ENCODE measurements at places on chromosomes 4 and X. TPM values are rescaled to one million over a fixed set of nuclear protein-coding genes. Genes with fewer than 3 reads are reported as not detected.

- no peaks in the 10 kb centered on the region for H3K36me3 ChIP-seq
- DNase-seq = no peak
- no peaks in the 10 kb centered on the region for H3K4me1 ChIP-seq
Measured at GRCh38 chrX:44439242-44439794, 95.8 kb upstream of the EFHC2 start.

Gene GLUD2
- total RNA-seq = 2.8 TPM

GRCh38 chr4:56732301-56732700 is 51.2 kb upstream of the HOPX start:
- H3K36me3 ChIP-seq = no peaks in the 10 kb centered on the region
- DNase-seq = no peak
- no peak overlapping the region for H3K4me3 ChIP-seq
- no peaks in the 10 kb centered on the region for H3K4me1 ChIP-seq
- H3K27ac ChIP-seq = no peak overlapping the region

DNA sequence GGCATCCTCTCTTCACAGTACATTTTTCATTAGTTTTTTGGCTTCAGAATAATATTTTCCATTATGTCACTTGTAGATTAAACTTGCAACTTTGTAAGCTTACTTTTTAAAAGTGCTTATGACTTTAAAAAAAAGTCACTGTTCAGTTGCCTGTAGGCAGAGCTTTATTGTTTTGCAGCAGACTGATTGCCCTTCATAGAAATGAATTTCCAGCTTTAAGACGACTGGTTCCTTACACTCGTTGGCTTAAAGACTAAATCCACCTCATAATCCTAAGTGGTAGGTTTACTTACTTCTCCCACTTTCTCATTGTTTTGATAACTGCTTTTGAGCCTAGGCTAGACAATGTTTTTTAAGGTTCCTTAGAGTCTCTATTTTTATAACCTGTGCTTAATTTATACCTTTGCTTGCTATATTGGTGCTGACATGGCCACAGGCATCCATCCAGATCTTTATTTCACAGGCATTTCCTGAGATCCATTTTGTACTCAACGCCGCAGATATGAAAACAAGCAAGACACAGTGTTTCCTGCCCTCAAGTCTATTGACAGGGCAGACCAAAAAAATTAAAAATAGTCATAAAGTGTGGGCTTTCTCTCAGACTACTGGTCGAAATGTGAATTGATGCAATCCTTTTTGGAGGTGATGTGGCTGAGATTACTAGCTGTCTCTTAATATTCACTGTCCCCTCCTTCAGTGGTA is 12.6 kb upstream of the IL13RA2 start:
- DNase-seq = no peak
- no peak overlapping the region for H3K4me3 ChIP-seq
- no peaks in the 10 kb centered on the region for H3K36me3 ChIP-seq

Gene HSFX3
- total RNA-seq = not detected

DNA sequence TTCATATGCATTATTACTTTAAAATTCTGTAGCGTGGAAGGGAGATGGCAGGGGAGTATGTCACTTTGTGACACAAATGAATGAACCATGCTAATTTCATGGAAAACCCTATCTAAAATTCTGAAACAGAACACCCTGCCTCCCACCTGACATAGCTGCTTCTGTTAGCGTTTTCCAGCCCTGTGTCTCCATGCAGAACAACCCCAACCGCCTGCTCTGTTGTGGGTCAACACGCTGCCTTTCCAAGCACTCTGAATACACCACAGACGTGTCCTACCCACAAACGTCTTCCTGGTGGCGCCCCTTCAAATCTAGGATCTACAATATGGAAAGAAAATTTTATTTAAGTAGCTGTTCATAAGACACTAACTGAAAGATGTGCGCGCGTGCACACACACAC is 238.6 kb downstream of the TRIML1 start:
- DNase-seq = no peak
- H3K27ac ChIP-seq = no peak overlapping the region
- no peaks in the 10 kb centered on the region for H3K36me3 ChIP-seq
- no peaks in the 10 kb centered on the region for H3K27me3 ChIP-seq
- no peaks in the 10 kb centered on the region for H3K4me1 ChIP-seq
- H3K4me3 ChIP-seq = no peak overlapping the region

Gene TRIM75
- total RNA-seq = not detected

Gene PDGFC
- 32.4 TPM for total RNA-seq

GRCh38 chr4:47084795-47085194 is 53.4 kb downstream of the GABRB1 start:
- H3K36me3 ChIP-seq = no peaks in the 10 kb centered on the region
- no peaks in the 10 kb centered on the region for H3K27me3 ChIP-seq
- DNase-seq = no peak
- no peaks in the 10 kb centered on the region for H3K4me1 ChIP-seq

DNA sequence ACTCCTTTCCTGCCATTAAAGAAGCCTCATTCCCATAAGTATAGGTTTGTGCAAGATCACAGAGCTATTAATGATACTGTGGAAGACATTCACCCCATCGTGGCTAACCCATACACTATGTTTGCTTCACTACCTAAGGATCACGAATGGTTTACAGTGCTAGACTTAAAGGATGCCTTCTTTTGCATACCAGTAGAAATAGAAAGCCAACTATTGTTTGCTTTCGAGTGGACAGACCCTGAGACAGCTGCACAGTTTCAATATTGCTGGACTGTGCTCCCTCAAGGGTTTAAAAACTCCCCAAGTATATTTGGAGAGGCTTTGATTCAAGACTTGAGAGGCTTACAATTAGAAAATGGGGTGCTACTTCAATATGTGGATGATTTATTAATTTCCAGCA is 16.0 kb upstream of the PAPSS1 start:
- DNase-seq = no peak
- H3K4me1 ChIP-seq = no peaks in the 10 kb centered on the region
- no peaks in the 10 kb centered on the region for H3K27me3 ChIP-seq
- H3K27ac ChIP-seq = no peak overlapping the region

DNA sequence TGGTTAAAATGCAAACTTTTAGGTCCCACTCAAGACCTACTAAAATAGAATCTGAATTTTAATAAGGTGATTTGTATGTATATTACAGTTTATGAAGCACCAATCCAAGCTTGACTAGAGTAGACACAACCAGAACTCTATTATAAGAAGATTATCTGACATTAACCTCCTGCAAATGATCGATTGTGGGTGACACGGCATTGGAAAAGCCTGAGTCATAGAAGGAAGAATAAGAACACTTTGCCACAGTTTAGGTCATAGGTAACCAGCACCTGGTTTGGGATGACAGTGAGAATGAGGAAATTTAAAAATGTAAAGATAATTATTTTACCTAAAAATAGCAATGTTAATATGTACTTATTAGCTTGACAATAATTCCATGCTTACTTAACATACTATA is 15.2 kb downstream of the PDGFC start:
- H3K4me3 ChIP-seq = no peak overlapping the region
- H3K27me3 ChIP-seq = no peaks in the 10 kb centered on the region
- no peaks in the 10 kb centered on the region for H3K36me3 ChIP-seq
- DNase-seq = no peak

- DNase-seq = no peak
- peak overlapping the region; percentile 25 for H3K27ac ChIP-seq
- H3K36me3 ChIP-seq = no peaks in the 10 kb centered on the region
- no peaks in the 10 kb centered on the region for H3K27me3 ChIP-seq
- H3K4me3 ChIP-seq = no peak overlapping the region
Measured at GRCh38 chr4:87540146-87541058, 11.2 kb upstream of the SPARCL1 start.

- no peaks in the 10 kb centered on the region for H3K27me3 ChIP-seq
- H3K4me3 ChIP-seq = no peak overlapping the region
- no peak overlapping the region for H3K27ac ChIP-seq
- no peaks in the 10 kb centered on the region for H3K4me1 ChIP-seq
Measured at GRCh38 chr4:80446664-80447063, 111.1 kb downstream of the CFAP299 start.

DNA sequence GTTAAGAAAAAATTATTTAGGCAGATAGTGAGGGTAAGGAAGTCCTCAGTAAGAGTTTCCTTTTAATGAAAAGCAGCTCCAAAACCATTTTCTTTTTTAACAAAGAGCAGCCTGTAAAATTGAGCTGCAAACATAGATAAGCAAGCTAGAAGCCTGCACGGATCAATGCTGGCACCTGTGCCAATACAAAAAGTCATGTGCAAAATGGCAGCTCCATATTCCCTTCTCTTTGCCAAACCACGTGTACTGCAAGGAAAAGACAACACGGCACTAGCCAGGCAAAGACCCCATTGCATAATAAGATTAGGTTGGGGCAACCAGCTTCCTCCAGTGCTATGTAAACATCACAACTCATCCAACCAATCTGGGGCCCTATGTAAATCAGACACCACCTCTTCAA is 268.4 kb upstream of the INTU start:
- H3K36me3 ChIP-seq = no peaks in the 10 kb centered on the region
- H3K4me1 ChIP-seq = no peaks in the 10 kb centered on the region
- no peak for DNase-seq
- H3K4me3 ChIP-seq = no peak overlapping the region

GRCh38 chr4:95170176-95170575 is 378.6 kb downstream of the UNC5C start:
- no peaks in the 10 kb centered on the region for H3K27me3 ChIP-seq
- H3K4me3 ChIP-seq = no peak overlapping the region
- no peaks in the 10 kb centered on the region for H3K36me3 ChIP-seq
- H3K27ac ChIP-seq = no peak overlapping the region

DNA sequence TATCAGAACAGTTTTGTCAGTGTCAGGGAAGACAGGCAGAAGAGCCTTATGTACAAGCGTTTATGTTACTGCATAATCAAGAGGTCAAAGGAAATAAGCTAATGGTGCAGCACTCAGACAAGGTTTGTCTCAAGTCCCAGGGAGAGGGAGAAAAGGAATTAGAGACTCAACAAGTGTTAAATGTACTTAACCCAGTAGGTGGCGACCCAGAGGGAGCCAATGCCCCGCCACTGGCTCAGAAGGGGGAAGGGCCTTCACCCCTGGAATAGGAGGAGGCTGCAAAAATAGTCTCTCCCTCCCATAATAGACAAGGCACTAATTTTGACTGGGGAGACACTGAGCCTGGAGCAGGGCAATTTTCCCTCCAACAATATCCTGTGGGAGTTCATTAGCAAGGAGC is 14.1 kb upstream of the PAPSS1 start:
- DNase-seq = no peak
- no peaks in the 10 kb centered on the region for H3K4me1 ChIP-seq
- H3K36me3 ChIP-seq = no peaks in the 10 kb centered on the region
- no peak overlapping the region for H3K27ac ChIP-seq

- H3K4me3 ChIP-seq = no peak overlapping the region
- no peak overlapping the region for H3K27ac ChIP-seq
- no peaks in the 10 kb centered on the region for H3K36me3 ChIP-seq
- H3K4me1 ChIP-seq = no peaks in the 10 kb centered on the region
Measured at GRCh38 chrX:136115126-136115903, 32.0 kb upstream of the FHL1 start.

DNA sequence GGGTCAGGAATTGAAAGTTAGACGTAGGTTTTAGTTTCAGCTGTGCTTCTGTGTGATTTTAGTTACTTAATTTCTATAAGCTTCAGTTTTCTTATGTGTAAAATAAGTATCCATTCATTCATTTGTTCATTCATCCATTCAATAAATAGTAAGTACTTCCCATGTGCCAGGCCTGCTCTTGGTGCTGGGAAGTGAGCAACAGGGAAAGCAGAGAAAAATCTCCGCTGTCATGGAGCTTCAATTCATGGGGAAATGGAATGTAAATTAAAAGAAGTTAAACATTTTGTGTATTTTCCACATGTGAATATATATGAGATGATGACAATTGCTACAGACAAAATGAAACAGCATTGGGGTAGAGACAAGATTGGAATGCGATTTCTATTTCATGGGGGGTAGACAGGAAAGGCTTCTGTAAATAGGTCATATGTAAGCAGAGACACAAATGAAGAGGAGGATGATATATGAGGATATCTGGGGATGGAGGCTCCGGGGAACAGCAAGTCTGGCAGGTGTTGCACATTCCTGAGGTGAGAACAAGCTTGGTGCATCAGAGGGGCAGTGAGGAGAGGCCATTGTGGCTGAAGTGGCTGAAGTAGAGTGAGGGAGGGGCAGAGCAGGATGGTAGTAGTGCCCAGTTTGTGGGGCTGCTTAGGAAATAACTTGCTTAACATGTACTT is 66.2 kb downstream of the FHIP1A start:
- no peaks in the 10 kb centered on the region for H3K27me3 ChIP-seq
- no peak overlapping the region for H3K27ac ChIP-seq
- DNase-seq = no peak

GRCh38 chr4:150827226-150827625 is 187.9 kb downstream of the LRBA start:
- H3K27me3 ChIP-seq = no peaks in the 10 kb centered on the region
- H3K4me3 ChIP-seq = no peak overlapping the region
- no peak overlapping the region for H3K27ac ChIP-seq
- H3K36me3 ChIP-seq = no peaks in the 10 kb centered on the region

Gene SPANXC
- total RNA-seq = not detected

- DNase-seq = peak; percentile 80
- no peaks in the 10 kb centered on the region for H3K36me3 ChIP-seq
Measured at GRCh38 chr4:39977489-39978377, at the start of gene PDS5A. PDS5A (minus strand) TSS chr4:39977911; CDS start chr4:39976577, 1,334 bp downstream.

DNA sequence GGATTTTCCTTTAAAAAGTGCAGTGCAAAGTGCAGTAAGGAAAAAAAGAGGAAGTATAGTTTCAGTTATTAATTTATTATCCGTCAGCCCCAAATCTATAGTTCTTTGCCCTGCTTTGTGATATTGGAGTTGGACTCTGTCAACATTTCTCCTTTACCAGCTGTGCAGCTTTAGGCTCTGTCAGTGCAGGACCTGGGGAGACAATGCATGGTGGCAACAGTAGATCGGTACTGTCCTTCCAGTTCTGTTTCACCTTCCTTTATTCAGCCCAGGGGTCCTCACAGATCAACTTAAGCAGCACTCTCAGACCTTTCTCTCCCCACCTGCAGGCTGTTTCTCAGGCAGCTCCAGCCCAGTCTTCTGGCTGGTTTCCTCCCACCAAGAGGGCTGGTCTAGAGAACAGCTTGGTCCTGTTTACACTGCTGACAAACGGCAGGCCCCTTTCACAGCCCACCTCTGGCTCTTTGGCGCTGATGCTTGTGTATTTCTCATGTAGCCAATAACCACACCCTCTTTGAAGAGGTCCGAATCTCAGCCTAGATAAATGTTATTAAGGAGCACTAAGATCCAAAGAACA is 71.6 kb downstream of the MCUB start:
- no peak overlapping the region for H3K4me3 ChIP-seq
- H3K4me1 ChIP-seq = no peaks in the 10 kb centered on the region
- no peaks in the 10 kb centered on the region for H3K36me3 ChIP-seq
- no peak for DNase-seq
- H3K27ac ChIP-seq = no peak overlapping the region
- no peaks in the 10 kb centered on the region for H3K27me3 ChIP-seq

DNA sequence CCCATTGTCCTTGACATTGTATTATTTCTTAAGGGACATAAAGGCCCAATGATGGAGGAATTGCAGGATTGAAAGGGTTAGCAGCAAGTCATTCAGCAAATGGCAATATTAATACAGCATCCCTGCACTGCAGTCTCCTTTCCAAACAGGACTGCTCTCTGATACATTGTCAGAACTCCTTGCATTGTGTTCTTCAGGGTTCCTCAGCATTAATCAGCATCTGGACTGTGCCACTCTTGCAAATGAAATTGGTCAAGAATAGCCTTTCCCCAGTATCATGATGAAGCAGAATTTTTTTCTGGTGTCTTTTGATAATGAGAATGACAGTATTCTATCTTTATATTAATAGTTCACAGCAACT is 272.6 kb upstream of the HAND2 start:
- no peaks in the 10 kb centered on the region for H3K4me1 ChIP-seq
- H3K4me3 ChIP-seq = no peak overlapping the region
- no peaks in the 10 kb centered on the region for H3K36me3 ChIP-seq
- no peak for DNase-seq

Gene FGG
- total RNA-seq = not detected

Gene CYSLTR1
- total RNA-seq = 2.8 TPM
